ENCODE measurements at places on chromosomes 3 and 15. TPM values are rescaled to one million over a fixed set of nuclear protein-coding genes. Genes with fewer than 3 reads are reported as not detected.

DNA sequence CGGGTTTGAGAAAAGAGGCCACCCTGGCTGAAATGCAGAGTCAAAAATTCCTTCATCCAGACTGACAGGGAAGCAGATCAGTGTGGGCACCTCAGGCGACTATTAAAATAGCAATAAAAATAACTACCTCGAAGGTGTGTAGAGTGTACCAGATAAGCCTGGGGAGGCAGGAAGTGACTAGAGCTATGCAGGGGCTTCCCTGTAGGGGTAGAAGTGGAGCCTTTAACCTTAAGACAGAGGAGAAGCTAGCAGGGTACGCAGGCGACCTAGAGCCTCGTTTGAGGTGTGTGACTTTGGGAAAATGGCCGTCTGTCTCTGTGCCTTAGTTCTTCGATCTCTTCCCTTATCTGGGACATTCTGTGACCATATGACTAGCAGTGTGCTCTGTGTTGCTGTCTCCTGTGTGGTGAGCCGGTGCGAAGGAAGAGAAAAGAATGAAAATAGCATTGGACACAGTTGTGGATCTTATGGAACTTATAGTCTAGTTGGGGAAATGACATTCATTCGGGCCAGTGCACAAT lies 17.6 kb downstream of the BHLHE40 start:
- DNase-seq, result no peak

GRCh38 chr3:9627901-9628633 lies 21.2 kb upstream of the MTMR14 start:
- DNase-seq, result no peak

DNA sequence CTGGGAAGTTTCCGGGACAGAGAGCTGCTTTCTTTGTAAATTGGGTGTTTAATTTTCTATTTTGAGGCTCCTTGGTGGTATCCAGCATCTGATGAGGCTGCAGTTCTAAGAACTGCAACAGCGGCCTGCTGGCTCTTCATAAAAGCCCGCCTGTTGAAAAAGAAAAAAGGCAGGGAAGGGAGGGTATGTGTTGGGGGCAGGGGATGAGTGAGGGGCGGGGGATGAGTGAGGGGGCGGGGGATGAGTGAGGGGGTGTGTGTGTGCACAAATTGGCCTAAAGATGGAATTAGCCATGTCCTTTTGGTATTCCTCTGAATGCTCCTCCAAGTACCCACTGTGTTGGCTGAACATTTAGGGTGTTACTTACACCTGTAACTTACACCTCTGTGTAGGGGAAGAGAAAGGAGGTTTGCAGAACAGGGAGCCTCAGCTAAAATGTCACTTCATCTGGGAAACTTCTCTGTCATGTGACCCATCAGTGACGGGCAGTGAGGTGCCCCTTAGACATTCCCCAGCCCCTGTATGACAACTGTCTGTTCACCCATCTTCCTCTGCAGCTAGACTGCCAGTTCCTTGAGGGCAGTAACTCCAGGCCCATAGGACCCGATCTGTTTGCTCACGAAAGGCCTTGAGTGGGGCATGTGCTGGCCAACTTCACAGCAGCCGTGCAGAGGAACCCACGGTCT lies 57.6 kb downstream of the LRIG1 start:
- DNase-seq, result no peak

GRCh38 chr3:42815826-42816225 lies 6.6 kb downstream of the ACKR2 start:
- DNase-seq, result no peak

DNA sequence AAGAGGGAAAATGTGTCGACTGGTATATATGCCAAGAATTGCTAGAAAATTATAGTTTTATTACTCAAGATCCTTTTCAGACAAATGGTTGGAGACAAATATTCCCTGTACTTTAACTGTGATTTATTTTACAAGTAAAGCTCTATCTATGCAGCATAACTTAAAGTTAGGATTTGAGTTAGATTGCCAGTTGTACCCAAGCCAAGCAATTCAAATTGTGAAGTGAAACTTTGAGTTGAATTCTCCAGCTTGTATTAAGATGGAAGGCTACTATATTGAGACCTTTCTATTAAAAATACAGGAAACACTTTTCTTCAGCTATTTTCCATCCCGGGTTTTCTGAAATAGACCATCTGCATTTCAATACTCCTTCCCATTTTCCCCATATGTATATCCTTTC lies 333.1 kb upstream of the RBMS3 start:
- DNase-seq, result no peak

Gene ASB14
- total RNA-seq, result not detected

Gene HOMER2
- 2.3 TPM for total RNA-seq

DNA sequence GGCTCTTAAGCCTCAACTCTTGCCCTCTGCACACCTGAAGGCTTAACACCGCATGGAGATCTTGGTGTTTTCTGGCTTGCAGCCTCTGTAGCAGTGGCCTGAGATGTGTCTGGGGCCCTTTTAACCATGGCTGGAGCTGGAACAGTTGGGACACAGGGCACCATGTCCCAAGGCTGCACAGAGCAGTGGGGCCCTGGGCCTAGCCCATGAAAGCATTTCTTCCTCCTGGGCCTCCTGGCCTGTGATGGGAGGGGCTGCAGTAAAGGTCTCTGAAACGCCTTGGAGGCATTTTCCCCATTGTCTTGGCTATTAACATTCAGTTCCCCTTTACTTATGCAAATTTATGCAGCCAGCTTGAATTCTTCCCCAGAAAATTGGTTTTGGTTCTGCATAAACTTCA lies 735.5 kb upstream of the ALCAM start:
- DNase-seq, result no peak
